Epithelial cell of proximal tubule (primary cell): ENCODE measurements at places on chromosomes 3 and 15.

- DNase-seq, result no peak
Observed at GRCh38 chr15:62390791-62391640, 225.9 kb upstream of the C2CD4B start.

GRCh38 chr3:139416275-139416674 lies 26.8 kb upstream of the COPB2 start:
- no peak for DNase-seq

GRCh38 chr3:87732294-87732693 lies 326.5 kb downstream of the CGGBP1 start:
- DNase-seq, result no peak

- DNase-seq, result no peak
Observed at GRCh38 chr3:134991472-134992010, 196.5 kb downstream of the EPHB1 start.

GRCh38 chr15:72725446-72725845 lies 39.4 kb downstream of the BBS4 start:
- no peak for DNase-seq

- no peak for DNase-seq
Observed at GRCh38 chr15:59373215-59373614, 544 bp upstream of the MYO1E start.
